Stimulated activated CD8-positive, alpha-beta memory T cell treated with anti-CD3 and anti-CD28 coated beads, Interleukin-4, amount 100 ng/mL, for 4 hours (primary cell): ENCODE measurements at places on chromosomes 1 and 21.

DNA sequence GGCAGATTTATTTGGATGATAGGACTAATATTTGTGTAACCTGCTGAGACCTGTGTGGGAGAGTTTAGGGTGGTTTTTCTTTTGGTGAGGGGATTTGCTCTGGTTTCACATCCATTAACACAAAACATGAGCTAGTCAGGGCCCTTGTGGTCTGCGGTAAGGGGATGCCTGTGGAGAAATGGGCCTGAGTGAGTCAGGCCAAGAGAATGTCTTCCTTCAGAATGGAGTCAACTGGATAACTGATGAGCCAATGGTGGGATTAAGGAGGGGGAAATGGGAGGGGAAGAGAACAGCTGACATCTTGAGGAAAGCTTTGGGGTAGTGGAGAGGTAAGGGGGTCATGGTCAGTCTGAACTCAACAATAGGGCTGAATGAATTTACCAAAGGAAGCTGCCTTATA lies 13.9 kb downstream of the WNT2B start:
- no peak for DNase-seq

DNA sequence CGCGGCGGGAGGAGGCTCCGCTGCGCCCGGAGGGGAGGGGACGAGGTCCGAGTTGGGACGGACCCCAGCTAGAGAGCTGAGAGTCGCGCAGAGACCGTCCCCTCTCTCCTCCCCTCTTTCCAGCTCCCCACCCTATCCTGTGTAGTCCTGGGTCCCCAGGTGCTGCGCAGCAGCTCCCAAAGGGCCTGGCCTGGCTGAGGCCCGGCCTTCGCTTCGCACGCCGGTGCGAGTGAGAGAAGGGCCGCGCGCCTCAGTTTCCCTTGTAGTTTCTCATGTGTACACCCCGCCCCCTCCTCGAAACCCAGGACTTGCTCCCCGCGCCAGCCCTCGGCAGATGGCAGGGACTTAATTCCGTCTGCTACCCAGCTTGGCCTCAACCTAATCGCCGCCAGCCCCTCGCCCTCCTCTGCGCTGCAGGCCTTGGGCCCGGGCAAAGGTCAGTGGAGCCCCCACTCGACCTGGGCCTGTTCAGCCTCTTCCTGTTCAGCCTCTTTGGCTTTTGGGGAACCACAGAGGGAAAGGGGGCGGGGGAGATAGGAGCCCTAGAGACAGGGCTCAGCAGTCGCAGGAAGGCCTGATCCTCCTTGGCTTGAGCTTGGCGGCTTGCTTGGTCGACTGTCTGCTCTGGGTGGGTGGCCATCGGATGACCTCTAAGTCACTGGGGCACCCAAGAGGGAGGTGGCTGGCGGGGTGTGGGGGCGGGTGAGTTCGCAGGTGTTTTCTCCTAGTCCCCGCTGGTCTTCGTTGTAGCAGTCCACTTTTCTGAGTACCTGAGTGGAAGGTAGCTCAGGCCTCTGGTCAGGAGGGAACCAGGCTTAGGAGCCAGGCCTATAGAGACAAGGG lies 1.0 kb downstream of the ZNF687 start:
- no peak for DNase-seq

DNA sequence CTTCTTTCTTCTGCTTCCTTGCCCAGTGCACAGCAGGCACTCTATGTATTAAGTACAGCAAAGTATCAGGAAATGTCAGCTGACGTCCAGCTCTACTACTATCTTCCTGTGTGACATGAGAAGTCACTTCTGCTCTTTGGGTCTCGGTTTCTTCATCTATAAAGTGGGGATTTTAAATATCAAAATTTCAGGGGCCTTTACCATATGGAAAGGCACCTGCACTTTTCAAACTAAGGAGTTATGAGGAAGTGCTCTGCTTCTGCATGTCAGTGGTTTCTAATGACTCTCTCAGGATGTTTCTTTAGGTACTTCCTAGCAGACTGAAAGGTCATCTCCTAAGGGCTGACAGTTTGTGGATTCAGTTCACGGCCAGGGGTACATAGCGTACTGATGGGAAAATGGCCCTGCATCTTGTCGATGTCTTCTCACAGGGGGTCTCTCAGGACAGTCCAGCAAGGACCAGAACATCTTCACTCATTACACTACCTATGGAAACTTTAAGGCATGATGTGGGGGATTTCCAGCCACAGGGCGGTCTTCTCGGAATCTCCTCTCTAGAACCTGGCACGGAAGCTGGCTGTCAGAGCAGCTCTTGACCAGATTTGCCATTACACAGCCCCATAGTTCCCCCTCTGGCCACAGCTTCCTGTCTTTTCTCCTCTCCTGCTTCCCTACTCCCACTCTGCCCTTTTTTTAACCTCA lies 42.0 kb upstream of the MTF1 start:
- no peak for DNase-seq

DNA sequence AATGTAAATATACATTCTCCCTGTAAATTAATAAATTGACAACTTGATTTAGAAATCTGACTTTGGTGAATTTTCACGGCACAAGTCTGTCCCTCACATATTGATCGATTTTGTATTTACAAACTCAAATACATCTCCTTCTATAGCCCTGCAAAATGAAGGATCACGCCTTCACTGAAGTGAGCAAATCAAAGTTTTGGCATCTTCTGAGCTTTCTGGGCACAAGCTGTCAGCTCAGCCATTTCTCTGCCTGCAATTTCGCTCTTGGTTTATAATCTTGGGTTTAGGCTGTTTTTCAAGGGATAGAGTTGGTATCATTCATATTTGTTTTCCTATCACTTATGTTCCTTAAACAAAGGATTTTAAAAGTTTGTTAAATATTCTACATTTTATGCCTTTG lies 25.8 kb downstream of the ANP32E start:
- no peak for DNase-seq

DNA sequence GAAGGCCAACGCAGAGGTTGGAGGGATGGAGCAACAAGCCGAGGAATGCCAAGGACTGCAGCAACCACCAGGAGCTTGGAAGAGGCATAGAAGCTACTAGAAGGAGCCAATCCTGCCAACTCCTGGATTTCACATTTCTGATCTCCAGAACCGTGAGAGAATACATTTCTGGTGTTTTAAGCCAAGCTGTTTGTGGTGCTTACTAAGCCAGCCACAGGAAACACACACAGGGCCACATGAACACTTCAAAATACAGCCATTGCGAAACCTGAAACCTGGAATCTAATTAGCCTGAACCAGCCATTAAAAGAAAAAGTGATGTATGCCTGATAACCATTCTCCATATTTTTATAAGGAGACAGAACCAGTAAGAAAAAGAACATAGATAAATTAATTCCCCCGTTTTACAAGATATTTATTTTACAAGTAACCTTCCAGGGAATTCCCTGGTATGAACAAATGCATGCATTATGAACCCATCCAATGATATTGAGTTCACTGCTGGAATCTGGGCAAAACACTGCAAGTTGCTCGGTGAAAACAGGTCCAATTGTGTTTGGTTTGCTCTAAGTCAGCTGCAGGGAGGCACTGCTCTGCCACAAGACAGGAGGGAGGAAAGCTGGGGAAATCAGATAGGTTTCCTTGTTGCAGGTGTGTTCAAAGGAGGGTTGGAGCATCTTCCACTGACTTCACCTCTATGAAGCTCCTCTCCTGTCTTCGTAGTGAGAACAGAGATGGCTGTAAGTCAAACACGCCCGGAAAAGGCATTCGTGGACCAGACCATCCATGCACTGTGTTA lies 70.2 kb downstream of the ETS2 start:
- DNase-seq = no peak

DNA sequence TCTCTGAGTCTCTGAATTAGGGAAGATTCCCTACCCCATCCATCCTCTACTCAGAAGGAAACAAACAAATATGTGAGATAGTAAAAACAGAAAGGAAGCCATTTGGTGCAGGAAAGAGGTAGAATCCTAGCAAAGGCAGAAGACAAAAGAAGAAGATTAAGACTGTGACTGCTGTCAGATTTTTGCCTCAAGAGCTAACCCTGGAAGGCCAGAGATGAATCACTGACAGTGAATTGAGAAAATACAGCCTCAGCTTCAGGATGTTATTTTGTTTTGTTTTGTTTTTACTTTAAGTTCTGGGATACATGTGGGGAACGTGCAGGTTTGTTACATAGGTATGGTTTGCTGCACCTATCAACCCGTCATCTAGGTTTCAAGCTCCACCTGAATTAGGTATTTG lies 31.7 kb downstream of the DSTYK start:
- no peak for DNase-seq

GRCh38 chr1:145719230-145720079 lies at the start of gene CD160:
Gene CD160 (plus strand): TSS chr1:145719499. CDS start chr1:145728328, 8,829 bp downstream.
- DNase-seq = no peak

DNA sequence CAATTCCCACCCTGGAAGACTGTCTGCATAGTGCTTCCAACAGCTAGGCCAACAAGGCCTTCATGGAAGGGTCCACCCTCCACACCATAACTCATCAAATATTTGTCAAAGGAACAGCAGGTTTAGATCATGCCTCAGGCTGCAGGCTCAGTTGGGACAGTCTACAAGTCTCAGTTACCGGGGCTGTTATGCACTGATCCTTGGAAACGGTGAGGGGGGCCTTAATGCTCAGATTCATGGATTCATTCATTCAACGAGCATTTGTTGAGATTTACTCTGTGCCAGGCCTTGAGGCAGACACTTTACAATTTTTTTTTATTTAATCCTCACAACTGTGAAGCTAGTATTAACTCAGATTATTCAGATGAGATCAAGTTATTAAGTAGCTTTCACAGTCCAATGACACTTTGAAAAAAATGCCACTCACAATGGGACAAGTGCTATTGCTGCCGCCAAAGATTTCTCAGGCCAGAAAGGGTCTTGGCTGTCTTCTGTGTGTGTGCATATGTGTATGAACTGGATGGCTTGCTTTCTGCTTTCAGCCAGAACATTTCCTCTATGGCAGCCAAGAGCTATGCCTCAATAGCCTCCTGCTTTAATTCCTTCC lies 8.9 kb upstream of the C1orf216 start:
- DNase-seq = no peak

DNA sequence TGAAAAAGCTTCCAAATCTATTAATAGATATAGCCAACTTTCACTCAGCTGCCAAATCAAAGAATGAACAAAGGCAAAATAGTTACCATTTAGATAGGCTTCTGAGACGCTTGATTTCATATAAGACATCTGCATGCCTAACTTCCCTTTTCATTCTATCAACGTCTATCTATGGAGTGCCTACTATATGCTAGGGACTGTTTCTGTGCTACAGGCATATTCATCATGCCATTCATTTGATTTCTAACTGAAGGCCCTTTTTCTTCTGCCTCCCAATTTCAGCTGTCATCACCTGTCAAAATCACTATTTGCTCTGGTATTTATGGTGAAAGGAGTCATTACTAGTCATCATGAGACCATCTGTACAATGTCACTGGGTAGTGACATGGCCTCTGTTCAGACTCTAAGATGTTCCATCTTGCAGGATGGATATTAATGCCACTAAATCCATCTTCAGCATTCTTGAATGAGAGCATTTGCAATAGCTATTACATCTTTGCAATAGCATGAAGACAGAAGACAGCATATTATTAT lies 4.3 kb upstream of the KRTAP13-1 start:
- no peak for DNase-seq

- no peak for DNase-seq
Observed at GRCh38 chr1:90959352-90960206, 62.3 kb downstream of the ZNF644 start.

DNA sequence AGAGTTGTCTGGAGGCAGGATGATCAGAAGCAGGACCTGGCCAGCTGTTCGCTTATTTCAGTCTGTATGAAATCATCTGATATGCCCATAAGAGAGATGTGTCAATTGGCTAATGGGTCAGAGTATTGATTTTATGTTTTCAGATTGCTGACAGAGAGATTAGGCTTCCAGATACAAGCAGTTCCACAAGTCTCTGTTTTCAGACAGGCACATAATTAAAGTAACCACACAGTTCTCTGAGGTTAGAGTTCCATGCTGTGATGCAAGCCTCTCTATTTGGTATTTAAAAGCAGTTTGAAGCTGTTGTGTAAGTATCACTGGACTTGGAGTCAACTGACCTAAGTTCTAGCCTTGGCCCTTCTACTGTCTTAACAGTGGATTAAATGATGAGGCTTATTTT lies 50.1 kb downstream of the ATF6 start:
- DNase-seq = no peak

DNA sequence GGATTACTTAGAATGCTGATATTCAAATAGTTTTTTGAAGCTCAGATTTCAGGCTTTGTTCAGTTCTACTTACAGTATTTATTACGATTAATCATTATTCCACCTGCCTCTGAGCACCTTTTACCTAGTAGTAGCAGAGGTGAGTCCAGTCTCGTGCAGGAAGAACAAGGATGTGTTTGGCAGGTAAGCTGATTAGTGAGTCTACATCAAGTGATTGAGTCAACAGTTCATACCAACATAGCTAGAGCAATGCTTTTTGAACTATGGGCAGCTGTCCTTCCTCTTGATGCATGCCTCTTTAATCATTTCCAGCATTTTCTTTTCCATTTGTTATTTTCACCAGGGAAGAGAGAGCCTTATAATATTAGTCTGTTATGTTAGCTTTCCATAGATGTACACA lies 838.9 kb downstream of the USP25 start:
- DNase-seq = no peak
